ENCODE measurements at places on chromosomes 12 and 14.

GRCh38 chr12:130083002-130083401, 79.3 kb upstream of the FZD10 start:
- DNase-seq, result no peak

- DNase-seq, result no peak
These were observed 21.1 kb downstream of the GYS2 start for GRCh38 chr12:21583587-21583986.

GRCh38 chr14:44914849-44915248, 46.9 kb downstream of the KLHL28 start:
- no peak for DNase-seq

DNA sequence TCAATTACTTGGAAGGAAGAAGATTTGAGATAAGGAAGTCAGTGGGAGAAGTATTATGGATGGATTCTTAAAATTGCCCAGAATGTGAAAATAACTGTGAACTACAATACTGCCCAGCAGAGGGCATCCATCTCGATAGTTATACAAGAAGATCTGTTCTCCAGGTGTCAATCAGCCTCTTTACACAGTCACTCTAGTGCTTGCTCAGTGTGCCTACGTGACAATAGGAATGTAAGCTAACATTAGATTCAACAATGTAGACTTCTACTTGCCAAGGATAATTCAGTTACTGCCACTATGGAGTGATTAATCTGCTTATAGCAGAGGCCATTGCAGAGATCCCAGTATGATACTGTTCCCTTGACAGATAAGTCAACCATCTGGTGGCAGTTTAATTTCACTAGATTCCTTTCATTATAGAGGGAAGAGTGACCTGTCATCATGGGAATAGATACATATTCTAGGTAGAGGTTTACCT, 10.6 kb upstream of the MAP4K5 start:
- DNase-seq, result peak; percentile 90

GRCh38 chr14:53152887-53153701, at the start of gene DDHD1:
Gene DDHD1 (minus strand): TSS chr14:53153323. CDS start chr14:53153098, 225 bp downstream.
- peak; percentile 34 for DNase-seq

DNA sequence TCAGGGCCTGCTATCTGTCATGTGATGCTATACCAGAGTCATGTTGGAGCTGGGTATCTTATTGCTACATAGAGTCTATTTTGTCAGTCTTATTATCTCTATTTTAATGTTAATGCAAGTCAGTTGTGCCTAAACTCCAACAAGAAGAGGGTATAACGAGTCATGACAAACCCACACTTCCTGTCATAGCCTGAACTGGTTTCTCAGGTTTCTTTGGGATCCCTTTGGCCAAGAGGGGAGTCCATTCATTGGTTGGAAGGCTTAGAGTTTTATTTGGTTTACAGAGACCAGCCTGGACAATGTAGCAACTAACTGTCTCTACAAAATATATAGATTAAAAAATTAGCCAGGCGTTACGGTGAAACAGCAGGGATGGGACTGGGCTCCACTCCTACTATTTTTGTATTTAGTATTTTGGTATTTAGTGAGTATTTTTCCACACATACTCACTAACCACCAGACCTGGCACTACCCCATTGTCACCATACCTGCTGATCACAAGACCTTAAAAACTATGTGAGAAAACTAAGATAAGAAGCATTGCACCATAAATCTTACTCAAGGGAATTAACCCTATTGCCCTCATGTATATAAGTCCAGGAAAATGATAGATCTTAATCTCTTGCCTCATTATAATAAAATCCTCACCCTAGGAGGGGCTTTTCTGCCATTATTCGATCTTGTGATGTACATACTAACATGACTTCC, 387.5 kb downstream of the IPO8 start:
- no peak for DNase-seq

- DNase-seq, result no peak
These were observed 22.7 kb upstream of the MEG3 start for GRCh38 chr14:100803226-100803625.

- DNase-seq, result no peak
These were observed 45.1 kb downstream of the ARID2 start for GRCh38 chr12:45774508-45775162.

DNA sequence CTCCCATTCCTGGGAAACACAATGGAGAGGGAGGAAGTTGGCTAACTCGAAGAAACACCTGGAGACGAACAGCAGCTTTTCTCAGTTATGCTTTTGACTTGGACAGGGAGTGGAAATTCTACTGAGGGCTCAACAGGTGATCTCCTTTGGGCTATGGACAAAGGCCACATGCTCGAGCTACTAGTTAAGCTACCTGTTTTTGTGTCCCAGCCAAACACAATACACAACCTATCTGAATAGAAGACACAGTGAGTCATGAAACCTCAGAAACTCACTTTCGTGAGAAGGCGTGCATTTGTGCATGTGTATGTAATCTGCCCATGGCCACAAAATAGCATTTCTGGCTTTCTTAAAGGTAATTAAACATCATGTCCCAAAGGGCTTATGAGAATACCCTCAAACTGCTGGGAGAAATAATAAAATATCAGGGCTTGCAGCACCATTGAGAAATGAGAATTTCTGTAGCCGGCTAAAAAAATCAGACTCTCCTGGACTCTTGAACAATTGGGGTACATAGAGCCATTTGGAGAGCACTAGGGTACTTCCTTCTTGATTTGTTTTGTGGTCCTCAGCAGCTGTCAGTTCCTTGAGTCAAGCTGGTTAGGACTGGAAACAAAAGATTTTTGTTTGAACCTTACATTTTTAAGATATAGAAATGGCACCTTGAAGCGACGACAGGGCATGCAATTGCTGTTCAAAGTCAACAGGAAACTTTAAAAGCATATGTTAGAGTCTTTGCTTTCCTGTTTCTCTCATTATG, 85.5 kb upstream of the PTHLH start:
- no peak for DNase-seq

- no peak for DNase-seq
These were observed 6.1 kb downstream of the ATP2B1 start for GRCh38 chr12:89702503-89702902.

DNA sequence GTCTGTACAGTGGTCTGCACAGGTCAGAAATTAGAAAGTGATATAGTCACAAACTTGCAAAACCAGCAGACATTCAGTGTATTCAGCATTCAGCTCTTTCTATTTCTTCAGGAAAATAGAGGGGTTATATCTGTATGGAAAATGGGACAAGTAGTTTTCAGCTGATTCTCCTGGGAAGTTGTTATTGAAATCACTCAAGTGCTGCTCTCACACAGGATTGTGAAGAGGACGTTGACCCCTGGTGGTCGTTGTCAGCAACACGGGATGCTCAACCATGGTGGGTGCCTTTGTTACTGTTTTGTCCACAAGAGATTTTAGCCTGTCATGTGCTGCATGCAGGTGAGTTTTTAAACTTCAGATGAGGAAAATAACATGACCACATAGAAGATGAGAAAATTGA, 981.8 kb downstream of the TMEM121 start:
- DNase-seq, result no peak
